ENCODE measurements at places on chromosomes 6 and 20. TPM values are rescaled to one million over a fixed set of nuclear protein-coding genes. Genes with fewer than 3 reads are reported as not detected.

RSPH9 gene
- 4.9 TPM for polyA plus RNA-seq

RBM39 gene
- polyA plus RNA-seq: 730 TPM

ERVFRD-1 gene
- 0.06 TPM for polyA plus RNA-seq

TMEM200A gene
- 1.8 TPM for polyA plus RNA-seq

DNA sequence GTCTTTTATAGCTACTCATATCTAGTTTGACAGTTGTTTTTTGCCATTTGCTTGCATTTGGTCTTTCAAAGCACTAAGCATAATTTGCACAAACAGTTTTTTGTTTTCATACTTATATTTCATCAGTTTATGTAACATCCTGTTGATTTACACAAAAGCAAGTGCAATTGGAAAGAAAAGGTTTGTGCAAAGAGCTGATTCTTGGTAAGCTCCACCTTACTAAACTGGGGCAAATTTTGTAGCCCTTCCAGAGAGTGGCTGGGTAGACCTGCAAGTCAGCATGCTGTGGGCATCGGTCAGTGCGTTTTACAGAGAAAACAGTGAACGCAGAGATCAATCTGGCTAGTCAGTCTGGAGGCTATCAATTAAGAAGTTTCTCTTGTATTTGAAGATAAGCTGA is 34.5 kb downstream of the TXLNB start:
- no peak for DNase-seq

DNA sequence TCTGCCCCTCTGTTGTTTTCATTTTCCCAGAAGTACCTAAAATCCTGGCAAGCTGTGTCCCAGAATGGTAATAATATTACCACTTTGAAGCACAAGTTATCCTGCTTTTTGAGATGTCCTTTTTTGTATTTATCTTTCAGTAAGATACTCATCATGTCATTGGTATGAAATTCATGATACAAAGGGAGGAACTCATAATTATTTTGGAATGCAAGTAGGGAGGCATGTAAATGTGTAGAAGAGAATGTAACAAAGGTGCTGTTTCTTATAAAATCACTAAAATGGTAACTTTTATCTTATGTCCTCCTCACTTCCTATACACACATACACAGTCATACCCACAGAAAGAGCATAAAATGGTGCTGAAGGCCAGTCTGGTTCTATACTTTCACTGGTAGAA is 109.9 kb downstream of the CD2AP start:
- DNase-seq: no peak

Measured in right lung (tissue), 10 donors.